ENCODE measurements at places on chromosomes 12 and 14.

DNA sequence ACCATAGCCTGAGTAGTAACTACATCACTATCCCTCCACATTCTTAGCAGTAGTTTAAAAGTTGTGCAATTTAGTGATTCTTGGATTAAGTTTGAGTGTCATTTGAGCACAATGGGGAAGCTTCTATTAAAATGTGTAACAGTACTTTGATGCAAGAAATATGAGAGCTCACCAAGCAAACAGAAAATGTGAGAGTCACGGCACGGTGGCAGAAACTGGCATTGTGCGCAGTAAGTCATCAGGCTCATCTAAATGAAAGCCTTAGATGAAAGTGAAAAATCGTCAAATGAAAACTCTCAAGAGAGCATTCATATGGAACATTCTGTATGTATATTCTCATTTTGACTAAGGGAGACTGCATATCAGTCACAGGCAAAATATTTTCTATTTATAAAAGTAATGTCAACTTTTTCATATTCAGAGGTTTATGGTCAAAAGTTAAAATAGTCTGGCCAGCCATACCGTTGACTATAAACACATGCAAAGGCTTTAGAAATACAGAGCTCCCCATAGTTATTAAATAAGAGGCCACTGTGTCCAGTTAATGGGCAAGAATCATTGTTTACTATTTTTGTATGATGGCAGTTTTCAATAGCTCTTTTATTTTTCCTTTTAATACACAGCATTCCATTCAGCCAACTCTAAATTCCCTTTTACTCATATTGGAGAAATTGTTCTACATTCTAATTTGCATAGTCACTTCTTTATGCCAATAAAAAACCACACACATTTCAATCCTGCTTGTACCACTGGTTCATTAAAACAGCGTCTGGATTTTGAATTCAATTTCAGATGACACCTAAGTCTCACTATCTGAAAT lies 167.9 kb downstream of the PRKD1 start:
- no peak for DNase-seq

DNA sequence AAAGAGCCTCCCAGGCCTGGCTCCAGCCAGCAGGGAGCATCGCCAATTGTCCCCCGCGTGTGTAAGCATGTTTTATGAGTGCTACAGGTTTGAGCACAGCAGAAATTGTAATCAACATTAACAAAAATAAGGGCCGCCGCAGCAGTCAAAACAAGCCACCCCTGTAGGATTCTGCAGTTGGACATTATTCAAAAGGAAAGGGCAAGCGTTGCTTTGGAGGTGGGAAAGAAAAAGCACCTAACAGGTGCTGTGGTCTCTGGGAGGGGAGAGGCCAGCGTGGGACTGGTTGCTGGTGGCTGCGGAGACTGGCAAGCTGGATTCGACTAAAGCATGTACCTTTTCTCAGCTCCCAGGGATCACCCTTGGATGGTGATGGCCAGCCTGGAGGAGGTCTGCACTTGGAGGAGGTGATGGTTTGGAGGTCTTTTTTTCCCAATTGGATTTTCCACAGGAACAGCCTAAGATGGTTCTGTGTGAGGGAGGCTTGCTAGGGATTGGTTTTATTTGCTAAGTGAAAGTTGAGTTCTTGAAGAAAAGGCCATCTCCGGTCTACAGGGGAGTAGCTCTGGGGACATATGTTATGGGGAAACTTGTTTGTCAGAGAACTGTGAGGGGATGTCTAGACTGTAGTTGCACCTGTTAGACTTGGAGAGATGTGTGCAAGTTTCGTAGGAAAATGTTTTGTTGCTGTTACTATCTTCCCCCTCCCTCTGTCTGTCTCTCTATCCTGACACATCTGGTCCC lies 2.0 kb downstream of the DYRK2 start:
- no peak for DNase-seq

DNA sequence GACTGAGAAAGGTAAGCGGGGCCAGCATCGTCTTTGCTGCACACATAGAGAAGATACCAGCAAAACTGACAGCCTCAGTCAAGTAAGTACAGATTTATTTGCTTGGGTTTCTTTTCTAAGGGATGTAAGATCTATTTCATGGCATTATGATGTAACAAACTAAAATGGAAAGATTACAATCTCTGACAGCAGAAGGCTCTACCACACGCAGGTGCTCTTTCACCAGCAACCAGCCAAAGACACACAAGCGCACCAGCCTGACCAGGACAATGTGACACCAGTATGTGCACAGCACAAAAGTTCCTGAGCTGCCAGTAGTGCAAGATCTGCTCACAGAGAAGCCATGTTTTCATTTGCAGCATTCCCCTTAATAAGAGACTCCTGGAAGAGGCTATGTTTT lies 311.1 kb downstream of the MED13L start:
- DNase-seq: no peak

GRCh38 chr12:26749781-26750180 lies 83.2 kb downstream of the ITPR2 start:
- DNase-seq: no peak

- no peak for DNase-seq
These were observed 129.4 kb downstream of the PELI2 start for GRCh38 chr14:56247495-56248200.

GRCh38 chr12:101539148-101539547 lies 55.6 kb upstream of the MYBPC1 start:
- no peak for DNase-seq

GRCh38 chr12:75877763-75878621 lies 153.6 kb downstream of the PHLDA1 start:
- DNase-seq: no peak

- no peak for DNase-seq
These were observed 645 bp downstream of the JDP2 start for GRCh38 chr14:75428230-75429104.

- DNase-seq: no peak
These were observed 249.5 kb downstream of the APAF1 start for GRCh38 chr12:98894412-98895085.

GRCh38 chr12:34304546-34304945 lies 282.2 kb downstream of the ALG10 start:
- no peak for DNase-seq

DNA sequence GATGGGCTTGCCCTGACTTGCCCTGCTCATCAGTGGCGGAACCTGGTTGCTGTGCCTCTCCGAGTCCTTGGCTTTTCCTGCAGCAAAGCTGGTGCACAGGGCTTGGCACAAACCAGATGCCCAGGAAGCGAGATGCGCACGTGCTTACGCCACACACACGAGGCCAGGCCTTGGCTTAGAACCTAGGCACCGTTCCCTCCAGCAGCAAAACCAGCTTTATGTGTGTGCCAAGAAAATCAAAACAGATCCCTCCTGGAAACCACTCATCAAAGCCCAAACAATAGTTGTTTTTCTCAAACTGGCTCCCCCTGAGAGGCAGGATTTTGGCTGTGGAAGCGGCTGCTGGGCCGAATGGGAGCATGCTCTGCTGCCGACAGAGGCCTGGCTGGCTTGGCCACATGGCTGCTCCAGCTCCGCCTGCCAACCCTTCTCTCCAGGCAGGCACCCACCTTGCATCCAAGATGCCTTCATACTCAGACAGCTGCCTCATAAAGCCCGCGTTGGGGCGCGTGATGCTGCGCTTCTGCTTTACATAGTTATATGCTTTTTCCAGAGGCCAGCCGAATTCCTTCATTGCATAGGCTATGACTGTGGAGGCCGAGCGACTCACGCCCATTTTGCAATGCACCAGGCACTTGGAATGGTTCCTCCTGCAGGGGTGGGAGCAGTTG lies 58.7 kb downstream of the SSH1 start:
- no peak for DNase-seq
